GM19239 (cell line): ENCODE measurements at places on chromosomes 2 and 18.

DNA sequence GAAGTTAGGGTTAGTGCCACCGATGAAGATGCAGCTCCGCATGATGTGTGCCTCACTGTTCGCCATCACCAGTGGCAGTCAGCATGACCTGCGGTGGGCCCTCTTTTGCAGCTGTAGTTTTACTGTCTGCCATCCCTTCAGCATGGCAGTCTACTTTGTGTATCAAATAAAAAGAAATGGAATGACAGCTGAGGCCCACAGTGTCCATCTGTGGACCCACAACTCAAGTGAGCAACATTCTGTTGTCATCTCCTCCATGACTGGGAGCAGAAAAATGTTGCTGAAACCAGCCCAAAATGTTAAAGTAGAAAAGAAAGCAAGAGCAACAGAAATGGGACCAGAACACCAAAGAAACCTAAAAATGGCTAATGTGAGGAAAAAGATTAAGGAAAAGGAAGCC lies 128.7 kb downstream of the MEP1B start:
- DNase-seq, result no peak

- DNase-seq, result no peak
Observed at GRCh38 chr2:144458541-144458940, 61.4 kb downstream of the ZEB2 start.

- DNase-seq, result no peak
Observed at GRCh38 chr2:70715071-70715985, 52.7 kb downstream of the ADD2 start.

DNA sequence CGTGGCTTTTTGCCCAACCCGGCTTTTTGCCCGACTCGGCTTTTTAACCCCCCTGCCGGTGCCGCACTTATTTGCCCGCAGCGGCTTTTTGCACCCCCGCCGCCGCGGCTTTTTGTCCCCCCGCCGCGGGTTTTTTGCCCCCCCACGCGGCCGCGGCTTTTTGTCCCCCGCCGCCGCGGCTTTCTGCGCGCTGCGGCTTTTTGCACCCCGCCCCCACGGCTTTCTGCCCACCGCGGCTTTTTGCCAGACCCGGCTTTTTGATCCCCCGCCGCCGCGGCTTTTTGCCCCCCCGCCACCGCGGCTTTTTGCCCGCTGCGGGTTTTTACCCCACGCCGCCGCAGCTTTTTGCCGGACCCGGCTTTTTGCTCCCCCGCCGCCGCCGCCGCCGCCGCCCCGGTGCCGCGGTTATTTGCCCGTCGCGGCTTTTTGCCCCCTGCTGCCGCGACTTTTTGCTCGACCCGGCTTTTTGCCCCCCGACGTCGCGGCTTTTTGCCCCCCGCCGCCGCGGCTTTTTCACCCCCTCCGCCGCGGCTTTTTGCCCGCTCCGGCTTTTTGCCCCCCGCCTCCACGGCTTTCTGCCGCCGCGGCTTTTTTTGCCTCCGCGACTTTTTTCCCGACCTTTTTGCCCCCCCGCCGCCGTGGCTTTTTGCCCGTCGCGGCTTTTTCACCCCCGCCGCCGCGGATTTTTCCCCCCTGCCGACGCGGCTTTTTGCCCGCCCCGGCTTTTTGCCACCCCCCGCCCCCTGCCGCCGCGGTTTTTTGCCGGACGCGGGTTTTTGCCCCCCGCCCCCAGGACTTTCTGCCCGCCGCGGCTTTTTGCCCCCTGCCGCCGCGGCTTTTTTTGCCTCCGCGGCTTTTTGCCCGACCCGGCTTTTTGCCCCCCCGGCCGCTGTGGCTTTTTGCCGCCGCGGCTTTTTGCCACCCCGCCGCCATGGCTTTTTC lies 2786.5 kb downstream of the RPIA start:
- no peak for DNase-seq

DNA sequence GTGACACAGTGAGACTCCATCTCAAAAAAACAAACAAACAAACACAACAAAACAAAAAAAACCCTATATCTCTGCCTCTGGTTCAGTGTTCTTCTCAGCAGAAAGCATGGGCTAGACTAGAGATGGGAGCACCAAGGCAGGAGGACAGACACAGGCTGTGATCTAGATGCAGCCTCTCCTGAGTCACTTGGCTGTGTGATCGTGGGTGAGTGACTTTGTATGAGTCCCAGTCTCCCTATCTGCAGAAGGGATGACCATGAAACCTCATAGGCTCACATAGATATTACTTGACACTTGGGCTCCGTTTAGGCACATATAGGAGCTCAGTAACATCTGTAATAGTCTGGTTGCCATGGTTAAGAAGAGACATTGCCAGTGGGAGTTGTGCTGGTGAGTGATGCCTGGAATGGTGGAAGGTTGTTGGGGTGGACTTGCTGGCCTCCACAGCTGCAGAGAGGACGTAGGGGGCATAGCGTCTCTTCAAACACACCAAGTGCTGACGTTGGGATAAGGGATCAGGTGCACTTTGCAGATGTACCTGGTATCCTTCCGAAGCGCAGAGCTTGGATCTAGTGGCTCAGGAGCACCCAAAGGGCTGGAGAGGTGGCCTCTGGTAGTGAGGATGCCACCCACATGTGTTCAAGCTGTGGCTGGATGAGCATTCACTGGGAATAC lies 318.9 kb upstream of the HS6ST1 start:
- no peak for DNase-seq

DNA sequence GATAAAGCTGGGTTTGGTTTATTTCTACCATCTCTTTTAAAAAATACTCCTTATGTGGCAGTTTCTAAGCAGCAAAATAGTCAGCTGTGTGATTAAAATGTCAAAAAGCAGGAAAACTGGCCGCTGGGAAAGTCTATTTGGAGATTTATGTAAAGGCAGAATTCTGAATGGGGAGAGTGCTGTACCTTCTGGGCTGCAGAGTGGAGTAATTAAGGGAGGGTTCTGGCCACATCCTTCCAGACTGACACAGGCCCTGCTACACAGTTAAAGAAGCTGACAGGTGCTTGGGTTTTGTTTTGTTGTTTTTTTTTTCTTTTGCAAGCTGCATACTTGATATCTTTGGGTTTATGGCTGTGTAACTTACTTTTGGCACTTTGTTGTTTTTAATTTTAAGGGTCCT lies 157.2 kb downstream of the WDSUB1 start:
- DNase-seq, result no peak

- DNase-seq, result no peak
Observed at GRCh38 chr2:233663911-233664310, 7.8 kb upstream of the UGT1A9 start.

DNA sequence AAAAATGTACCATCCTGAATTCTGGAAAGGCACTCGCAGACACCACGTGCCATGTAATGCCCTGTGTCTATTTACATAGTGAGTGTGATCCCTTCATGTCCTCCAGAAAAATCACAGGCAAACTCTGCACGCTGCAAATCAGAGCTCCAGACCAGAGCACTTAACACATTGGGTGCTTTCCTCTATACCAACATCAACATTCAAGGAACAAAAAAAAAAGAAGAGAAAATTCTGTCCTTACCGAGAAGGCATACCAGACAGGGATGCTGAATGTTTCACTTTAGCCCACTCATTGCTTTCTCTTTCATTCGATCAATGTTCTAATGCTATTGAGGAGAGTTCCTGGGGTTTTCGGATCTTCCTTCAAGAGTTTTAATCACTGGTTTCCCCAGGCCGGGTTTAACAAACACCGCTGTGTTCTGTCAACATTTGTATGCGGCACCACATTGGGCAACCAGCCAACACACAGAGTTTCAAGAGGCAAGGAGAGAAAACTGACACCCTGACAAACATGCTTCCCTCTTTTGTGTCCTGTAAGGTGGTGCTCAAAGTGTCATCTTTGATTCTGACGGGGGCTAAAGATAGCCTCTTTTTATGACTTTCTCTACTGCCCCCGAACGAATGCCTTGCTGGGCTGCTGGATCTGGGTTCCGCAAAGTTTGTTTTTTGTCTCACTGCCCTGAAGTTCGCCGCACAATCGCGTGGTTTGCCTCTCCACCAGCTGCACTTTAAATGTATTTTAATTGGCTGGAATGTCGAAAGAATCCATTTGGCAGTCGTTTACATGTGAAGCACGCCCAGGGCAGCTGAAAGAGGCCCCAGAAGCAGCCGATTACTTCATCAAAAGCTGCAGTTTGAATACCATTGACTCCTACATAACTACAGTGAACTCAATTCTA lies 106.4 kb upstream of the NCKAP5 start:
- no peak for DNase-seq
